ENCODE measurements at places on chromosomes 4 and X.

DNA sequence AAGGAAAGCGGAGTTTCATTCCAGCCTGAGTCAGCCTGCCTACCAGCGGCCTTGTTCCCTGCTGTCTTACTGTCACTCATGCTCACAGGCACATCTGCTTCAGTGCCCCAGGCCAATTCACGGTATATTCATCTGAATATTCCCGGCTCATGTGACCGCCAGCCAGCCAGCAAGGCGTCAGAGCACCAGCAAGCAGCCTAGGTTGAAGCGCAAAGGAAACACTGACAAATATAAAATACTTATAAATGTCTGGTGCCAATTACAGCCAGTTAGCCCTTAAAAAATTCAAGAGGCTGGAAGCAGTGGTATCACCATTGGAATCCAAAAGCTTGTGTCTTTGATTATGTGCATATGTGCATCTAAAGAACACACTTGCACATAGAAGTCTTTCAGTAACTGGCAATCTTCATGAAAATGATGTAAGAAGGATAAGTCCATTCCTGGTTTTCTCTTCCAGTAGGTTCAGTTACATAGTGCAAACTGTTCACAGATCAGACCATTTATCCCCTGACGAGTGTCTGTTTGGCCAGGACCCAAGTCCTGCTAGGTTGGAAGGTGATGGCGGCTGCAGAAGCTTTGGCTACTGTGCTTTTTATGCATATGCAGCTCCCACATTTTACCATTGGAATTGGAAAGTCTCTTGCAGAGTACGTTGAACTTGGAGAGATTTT lies 61.3 kb downstream of the LUZP4 start:
- no peaks in the 10 kb centered on the region for H3K27me3 ChIP-seq
- no peaks in the 10 kb centered on the region for H3K4me1 ChIP-seq
- no peaks in the 10 kb centered on the region for H3K36me3 ChIP-seq
- no peak overlapping the region for H3K27ac ChIP-seq
- DNase-seq: no peak
- H3K4me3 ChIP-seq: no peak overlapping the region

DNA sequence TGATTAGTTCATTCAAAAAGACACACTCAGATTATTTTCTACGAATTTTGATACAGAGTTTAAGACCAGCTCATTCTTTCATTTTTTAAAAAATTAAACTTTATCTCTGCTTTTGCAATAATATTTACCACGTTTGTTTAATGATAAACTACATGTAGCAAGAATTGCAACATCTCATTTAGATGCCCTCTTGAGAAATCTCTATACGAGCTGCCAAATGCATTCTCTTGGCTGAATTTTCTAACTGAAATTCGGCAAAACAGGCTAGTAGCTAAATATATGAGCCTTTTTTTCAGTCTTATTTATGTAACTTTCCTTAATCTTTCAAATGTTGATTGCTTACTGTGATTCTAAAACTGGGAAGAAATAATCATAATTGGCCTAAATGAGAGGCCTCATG lies 2.1 kb upstream of the GC start:
- no peaks in the 10 kb centered on the region for H3K36me3 ChIP-seq
- no peaks in the 10 kb centered on the region for H3K27me3 ChIP-seq
- no peak for DNase-seq
- H3K27ac ChIP-seq: no peak overlapping the region

- H3K4me3 ChIP-seq: no peak overlapping the region
- H3K27ac ChIP-seq: no peak overlapping the region
- no peaks in the 10 kb centered on the region for H3K36me3 ChIP-seq
- no peaks in the 10 kb centered on the region for H3K4me1 ChIP-seq
- DNase-seq: no peak
- H3K27me3 ChIP-seq: no peaks in the 10 kb centered on the region
These were observed 82.6 kb upstream of the MAOA start for GRCh38 chrX:43573441-43574015.

- DNase-seq: no peak
- H3K4me1 ChIP-seq: no peaks in the 10 kb centered on the region
- no peak overlapping the region for H3K4me3 ChIP-seq
These were observed 127.1 kb downstream of the SH3KBP1 start for GRCh38 chrX:19760345-19760744.

Measured in body of pancreas (tissue), 4 donors.